ENCODE measurements at places on chromosomes 3 and 15.

GRCh38 chr3:196378146-196378841 is 40.1 kb upstream of the TM4SF19 start:
- DNase-seq: no peak

DNA sequence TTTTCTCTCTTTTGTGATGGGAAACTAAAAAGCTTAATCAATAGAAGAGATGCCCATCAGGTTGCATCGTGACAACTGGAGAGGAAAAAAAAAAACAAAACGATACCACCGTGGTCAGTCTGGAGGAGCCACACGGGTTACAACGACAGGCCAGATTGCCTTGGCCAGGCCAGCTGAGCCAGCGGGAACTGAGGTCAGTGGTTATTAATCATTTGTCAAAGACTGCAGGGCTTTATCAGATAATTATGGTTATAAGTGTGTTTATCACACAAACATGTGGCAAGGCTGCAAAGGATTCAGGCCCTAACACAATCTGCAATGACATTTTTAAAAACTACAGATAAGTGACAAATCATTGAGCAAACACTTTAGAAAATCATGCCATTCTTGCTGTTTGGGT is 135.0 kb upstream of the FAM3D start:
- DNase-seq: no peak

DNA sequence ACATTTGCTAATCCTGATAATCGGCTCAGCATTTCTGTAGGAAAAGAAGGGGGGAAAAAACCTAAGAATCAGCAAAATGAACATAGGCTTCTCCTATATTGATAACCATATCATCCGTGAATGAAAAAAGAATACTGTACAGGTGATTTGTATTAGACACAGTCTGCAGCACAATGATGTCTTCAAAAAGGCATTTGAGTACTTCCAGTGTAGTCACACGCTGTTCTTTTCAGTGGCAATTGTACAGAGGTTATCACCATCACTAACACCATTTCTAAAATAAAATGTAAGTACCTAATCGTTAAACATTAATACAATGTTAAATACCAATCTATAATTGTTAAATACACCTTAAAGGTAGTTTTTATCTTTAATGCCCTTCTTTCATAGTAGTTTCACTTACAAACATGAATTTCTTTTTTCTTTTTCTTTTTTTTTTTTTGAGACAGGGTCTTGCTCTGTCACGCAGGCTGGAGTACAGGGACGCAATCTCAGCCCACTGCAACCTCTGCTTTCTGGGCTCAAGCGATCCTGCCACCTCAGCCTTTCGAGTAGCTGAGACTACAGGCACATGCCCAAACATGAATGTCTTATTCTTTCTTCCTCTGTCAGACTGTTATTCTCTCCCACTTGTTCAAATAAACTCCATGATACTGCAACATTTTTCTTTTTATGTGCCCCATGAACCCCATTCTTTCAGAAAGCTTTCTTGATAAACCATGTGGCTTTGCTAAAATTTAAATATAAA is 18.4 kb downstream of the GOLGB1 start:
- no peak for DNase-seq

GRCh38 chr15:94225616-94226015 is 5.7 kb upstream of the MCTP2 start:
- DNase-seq: peak; percentile 69

DNA sequence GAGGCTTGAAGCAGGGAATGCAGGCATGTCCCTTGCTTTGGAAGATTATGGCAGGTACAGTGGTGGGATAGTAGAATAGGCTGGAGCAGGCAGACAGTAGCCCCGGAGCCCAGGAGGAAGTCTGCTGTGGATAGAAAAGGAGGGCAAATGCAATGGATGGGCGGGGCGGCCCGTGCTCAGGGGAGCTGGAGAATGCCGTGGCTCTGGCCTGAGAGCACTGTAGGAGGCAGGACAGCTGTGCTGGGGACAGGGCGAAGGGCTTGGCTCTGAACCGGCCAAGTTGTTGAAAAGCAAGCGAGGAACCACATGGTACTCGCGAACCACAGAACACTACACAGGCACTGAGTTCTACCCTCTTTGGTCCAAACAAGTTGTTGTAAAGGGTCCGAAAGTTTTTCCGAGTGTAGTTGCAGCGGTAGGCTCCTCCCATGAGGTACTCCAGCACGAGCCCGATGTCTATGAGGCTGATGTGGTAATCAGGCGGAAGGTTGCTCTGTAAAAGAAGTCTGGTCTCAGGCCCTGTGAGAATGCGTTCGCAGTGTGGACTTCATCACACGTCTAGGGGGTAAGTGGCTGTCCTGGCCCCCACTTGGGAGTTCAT is 54.7 kb downstream of the TRPM1 start:
- no peak for DNase-seq

DNA sequence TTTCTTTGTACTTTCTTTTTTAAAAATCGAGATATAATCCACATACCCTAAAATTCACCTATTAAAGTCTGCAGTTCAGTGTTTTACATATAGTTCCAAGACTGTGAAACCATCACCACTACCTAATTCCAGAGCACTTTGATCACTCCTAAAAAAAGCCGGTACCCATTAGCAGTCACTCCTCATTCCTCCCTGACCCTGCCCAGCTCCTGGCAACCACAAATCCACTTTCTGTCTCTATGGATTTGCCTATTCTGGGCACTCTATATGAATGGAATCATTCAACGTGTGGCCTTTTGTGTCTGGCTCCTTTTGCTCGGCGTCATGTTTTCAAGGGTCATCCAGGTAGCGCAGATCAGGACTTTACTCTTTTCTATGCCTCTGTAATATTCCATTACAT is 17.3 kb downstream of the TRPM1 start:
- DNase-seq: no peak

DNA sequence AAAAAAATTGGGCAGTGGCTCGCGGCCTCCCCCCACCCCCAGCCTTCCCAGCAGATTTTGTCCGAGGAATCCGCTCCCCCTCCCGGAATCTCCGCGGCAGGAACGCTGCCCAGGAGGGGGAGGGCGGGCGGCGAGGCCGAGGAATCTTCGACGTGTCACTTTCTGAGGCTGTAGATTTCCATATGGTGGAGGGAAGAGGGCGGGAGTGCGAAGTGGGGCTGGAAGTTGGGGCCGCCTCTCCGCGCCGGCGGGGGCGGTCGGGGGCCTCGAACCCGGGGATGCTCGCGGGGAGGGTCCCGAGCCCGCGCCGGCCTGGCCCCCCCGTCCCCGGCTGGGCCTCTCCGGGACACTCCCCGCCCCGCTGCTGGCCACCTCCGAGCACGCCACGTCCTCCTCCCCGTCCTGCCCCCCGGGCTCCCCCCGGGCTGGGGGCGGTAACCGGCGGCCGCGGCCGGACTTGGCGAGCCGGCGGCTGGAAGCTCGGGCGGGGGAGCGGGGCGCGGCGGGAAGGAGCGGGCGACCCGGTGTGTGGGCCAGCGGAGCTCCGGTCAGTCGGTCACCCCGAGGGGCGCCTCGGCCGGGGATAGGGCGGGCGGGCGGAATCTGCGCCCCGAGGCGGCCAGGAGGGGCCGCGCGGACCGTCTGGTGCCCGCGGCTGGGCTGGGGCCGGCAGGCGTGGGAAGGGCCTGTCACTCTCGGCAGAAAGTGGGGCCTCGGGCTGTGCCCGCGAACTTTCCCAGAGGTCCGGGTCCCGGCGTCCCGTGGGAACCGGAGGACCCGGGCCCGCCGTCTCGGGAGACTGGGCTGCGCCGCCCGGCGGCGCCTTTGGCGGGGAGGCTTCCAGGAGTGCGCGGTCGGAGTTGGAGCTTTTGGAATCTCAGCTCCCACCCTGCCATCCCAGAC is 951 bp downstream of the FNDC3B start:
- DNase-seq: peak; percentile 95

DNA sequence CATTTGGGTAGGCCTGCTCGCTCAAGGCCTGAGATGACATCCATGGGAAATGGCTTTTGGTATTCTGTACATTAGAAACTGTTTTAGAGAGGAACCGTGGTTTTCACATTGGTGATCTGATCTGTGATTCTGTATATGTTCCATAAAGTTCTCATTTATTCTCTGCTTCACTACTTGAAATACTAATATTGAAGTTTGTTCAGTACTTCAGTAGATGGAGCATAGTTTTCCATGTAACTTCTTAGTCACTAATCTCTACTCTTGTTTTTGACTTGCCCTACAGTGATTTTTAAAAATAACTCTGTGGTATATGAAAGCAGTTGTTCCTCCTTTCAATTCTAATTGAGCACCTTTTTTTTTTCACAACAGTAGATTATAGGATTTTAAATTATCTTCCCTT is 66.5 kb downstream of the MBNL1 start:
- DNase-seq: no peak

DNA sequence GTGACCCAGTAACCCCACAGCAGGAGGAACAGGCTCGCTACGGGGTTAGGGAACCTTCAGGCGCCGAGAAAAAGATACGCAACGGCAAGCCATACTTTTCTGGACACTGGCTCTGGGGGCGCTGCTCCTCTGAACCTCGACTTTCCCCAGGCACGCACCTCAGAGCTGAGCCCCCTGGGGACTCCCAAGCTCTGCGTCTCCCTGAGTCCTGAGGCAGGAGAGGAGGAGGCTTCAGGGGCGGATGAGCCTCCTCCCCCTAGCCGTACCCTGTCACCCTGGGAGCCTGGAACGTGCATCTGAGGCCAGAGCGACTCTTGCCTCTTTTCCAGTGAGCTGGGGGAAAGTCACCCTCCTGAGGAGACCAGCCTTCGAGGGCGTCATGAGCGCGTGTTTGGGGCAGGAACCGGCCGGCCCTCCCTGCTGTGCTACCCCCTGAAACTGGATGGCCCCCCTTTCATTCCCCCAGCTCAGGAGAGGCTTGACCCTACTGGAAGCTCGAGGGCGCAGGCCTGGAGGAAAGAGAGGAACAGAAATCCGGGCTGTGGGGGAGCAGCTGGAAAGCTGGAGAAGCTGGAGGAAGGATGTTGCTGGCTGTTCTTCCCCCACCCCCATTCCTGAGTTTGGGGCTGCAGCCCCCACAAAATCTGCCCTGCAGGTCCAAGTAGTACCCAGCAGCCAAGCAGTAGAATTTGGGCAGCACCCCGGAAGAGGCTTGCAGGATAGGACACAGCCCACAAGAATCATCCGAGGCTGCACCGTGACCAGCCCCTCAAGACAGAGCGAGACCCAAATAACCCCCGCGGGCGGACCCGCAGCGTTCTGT is 25.1 kb upstream of the POLG start:
- no peak for DNase-seq

DNA sequence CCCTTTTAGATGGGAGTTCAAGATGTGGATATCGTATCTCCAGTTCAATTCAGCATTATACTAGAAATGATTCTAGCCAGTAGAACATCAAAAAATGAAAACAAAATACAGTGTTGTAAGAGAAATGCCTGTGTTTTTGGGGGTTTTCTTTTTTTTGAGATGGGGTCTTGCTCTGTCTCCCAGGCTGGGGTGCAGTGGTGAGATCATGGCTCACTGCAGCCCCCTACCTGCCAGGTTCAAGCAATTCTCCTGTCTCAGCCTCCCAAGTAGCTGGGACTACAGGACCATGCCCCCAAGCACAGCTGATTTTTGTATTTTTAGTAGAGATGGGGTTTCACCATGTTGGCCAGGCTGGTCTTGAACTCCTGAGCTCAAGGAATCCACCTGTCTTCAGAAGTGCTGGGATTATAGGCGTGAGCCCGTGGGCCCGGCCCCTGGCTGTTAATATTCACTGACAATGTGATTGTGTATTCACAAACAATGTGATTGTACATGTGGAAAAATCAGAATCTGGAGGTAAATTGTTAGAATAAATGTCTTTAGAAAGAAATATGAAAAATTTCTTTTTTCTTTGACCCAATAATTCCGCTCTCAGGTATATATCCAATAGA is 59.0 kb downstream of the ARIH1 start:
- DNase-seq: no peak

DNA sequence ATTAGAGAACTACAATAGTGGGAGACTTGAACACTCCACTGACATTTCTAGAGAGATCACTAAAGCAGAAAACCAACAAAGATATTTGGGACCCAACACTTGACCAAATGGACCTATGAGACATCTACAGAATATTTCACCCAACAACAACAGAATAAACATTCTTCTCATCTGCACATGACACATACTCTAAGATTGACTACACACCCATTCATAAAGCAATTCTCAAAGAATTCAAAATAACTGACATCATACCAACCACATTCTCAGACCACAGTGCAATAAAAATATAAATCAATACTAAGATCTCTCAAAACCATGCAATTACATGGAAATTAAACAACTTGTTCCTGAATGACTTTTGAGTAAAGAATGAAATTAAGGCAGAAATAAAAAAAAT is 473.7 kb downstream of the LPP start:
- peak; percentile 90 for DNase-seq

DNA sequence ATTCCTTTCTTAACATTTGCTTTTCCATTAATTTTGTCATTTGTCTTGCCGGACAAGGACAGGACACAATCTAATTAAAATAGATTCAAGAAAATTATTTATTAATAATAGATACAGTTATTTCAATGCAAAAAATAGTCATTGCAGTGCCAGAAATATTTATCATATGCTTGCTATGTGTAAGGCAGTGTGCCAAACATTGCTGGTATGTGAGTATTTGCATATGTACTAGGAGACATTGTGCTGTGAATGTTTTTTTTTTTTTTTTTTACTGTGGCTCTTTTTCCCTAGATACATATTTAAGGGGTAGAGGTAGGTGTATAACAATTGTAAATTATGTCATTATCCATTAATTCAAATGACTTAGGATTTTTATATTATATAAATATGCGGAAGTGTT is 23.3 kb downstream of the SPRED1 start:
- DNase-seq: peak; percentile 94

DNA sequence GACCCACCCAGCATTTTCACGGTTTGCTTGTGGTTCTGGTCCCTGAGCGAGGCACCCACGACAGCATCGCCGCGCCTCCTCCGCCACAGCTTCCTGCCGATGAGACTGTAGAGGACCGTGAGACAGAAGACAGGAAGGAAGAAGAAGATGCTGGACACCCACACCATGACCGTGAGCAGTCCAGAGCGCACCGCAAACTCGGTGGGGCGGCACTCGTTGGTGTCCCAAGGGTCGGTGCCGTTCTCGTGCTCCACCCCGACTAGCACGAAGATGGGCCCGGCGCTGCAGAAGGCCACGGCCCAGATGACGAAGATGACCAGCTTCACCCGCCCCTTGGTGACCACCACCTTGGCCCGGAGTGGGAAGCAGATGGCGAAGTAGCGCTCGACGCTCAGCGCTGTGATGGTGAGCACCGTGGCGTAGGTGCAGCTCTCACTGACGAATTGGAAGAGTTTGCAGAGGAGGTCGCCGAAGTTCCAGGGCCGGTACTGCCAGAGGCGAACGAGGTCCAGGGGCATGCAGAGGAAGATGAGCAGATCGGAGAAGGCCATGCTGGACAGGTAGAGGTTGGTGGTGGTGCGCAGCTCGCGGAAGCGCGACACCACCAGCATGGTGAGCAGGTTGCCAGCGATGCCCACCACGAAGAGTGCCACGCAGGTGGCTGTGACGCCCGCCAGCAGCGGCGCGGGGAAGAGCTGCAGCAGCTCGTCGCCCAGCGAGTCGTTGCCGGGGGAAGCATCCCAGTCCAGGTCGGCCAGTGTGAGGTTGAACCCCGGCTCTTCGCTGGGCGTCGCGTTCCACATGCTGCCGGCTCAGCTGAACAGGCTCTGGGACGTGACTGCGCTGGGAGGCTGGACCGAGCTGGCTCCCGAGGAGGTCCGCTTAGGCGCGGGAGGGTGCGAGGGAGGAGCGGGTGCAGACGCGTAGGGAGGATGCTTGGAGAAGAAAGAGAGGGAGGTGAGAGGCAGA is at the start of gene GHSR:
GHSR (minus strand) TSS at position 846 of the 969 bp plus-strand sequence; CDS start at position 803, 43 bp downstream.
- DNase-seq: no peak

GRCh38 chr15:43527016-43527801 is 9.8 kb downstream of the MAP1A start:
- DNase-seq: no peak
